Activated CD4-positive, alpha-beta T cell treated with anti-CD3 and anti-CD28 coated beads, Interleukin-2, Interleukin-4, amounts not matched to agents 100 ng/mL and 50 ng/mL, durations not matched to agents 16 hours and 8 hours (primary cell): ENCODE measurements at places on chromosomes 5 and 9.

- DNase-seq, result no peak
Observed at GRCh38 chr9:133762488-133763271, 24.5 kb upstream of the SARDH start.

DNA sequence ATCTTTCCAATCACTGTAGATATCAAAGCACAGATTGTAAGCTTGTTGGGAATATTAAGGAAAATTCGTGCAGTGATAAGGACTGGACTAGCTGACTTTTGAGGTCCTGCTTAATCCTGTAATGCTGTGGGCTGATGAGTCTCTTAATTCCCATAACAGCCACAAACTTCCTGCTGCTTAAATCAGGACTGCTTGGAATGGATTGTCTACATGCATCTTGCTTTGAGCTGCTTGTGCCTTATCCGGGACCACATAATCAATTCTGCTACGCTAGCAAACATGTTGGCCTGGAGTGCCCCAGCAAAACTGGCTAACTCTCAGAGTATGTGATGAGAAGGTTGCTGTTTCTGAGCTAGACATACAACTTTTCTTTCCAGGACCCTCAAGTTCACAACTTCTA lies 79.6 kb downstream of the SNCAIP start:
- no peak for DNase-seq

DNA sequence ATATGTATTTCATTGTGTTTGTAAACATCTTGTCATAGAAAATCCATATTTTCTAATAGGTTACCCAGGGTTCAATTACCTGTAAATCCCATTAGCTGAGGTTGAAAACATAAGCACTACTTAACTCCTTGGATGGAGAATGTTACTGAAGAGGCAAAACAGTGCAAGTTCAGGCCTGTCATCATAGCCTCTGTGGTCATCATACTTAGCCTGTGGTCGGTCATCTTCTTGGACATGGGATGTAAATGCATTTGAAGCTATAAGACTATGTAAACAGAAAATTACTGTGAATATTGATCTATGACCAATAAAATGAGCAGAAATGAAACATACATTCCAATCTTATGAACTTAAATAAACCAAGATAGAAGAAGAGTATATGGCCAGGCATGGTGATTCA lies 164.7 kb downstream of the CHSY3 start:
- no peak for DNase-seq

- peak; percentile 22 for DNase-seq
Observed at GRCh38 chr5:121963392-121963791, 1.6 kb downstream of the SRFBP1 start.

GRCh38 chr5:8756498-8757084 lies 789.3 kb downstream of the SEMA5A start:
- DNase-seq, result no peak

DNA sequence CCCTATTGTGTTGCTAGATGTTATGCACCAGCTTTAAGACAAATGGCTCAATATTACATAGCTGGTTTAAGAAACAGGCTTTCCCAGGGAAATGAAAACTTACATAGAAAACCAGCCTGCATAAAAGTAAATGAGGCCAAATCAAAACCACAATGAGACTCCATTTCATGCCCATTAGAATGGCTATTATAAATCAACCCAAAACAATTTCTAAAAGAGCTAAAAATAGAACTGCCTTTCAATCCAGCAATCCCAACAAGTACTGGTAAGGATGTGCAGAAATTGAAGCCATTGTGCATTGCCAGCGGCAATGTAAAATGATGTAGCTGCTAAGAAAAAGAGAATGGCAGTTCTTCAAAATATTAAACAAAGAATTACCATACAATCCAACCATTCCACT lies 1170.0 kb upstream of the CDH9 start:
- DNase-seq, result no peak

DNA sequence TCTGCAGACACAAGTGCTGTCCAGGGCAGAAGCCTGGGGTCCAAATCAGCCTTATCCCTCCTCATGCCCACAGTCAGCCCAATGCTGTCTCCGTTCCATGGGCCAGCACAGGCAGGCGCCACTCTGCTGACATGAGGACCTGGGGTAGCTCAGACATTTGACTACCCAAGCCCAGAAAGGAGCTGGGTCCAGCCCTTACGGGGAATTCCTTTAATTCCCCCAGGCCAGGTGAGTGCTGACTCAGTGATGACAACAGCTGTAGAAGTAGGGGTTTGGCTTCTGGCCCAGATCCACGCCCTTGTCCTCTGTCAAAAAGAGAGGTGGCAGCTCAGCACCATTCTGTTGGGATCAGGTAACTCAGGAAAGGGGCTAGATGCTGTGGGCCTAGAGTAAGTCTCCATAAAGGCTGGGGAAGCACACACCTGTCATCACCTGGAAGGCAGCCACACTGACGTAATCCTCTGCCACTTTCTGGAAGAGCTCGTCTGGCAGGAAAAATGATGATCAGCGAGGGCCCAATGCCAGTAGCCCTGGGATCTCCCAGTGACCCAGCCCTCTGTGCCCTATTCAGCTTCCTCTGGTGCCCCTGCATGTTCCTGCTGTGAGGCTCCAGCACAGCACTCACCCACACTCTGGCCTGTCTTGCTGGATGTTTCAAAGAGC lies 1.9 kb downstream of the RAB24 start:
- no peak for DNase-seq
